Stimulated activated CD4-positive, alpha-beta T cell treated with anti-CD3 and anti-CD28 coated beads, Interleukin-1b, Interleukin-23, amount 100 ng/mL, for 24 hours (primary cell): ENCODE measurements at places on chromosomes 5 and 9.
A peak's percentile ranks its signal among the peaks of the same experiment; 100 is the strongest.

DNA sequence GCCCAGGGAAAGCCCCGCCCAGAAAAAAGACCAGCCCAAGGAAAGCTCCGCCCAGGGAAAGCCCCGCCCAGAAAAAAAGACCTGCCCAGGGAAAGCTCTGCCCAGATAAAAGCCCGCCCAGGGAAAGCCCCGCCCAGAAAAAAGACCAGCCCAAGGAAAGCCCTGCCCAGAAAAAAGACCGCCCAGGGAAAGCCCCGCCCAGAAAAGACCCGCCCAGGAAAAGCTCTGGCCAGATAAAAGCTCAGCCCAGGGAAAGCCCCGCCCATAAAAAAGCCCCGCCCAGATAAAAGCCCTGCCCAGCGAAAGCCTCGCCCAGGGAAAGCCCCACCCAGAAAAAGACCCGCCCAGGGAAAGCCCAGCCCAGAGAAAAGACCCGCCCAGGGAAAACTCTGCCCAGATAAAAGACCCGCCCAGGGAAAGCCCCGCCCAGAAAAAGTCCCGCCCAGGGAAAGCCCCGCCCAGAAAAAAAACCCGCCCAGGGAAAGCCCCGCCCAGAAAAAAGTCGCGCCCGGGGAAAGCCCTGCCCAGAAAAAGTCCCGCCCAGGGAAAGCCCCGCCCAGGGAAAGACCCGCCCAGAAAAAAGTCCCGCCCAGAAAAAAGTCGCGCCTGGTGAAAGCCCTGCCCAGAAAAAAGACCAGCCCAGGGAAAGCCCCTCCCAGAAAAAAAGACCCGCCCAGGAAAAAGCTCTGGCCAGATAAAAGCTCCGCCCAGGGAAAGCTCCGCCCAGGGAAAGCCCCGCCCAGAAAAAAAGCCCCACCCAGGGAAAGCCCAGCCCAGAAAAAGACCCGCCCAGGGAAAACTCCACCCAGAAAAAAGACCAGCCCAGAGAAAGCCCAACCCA is 11.9 kb downstream of the GRIN1 start:
- DNase-seq, result peak; percentile 48

DNA sequence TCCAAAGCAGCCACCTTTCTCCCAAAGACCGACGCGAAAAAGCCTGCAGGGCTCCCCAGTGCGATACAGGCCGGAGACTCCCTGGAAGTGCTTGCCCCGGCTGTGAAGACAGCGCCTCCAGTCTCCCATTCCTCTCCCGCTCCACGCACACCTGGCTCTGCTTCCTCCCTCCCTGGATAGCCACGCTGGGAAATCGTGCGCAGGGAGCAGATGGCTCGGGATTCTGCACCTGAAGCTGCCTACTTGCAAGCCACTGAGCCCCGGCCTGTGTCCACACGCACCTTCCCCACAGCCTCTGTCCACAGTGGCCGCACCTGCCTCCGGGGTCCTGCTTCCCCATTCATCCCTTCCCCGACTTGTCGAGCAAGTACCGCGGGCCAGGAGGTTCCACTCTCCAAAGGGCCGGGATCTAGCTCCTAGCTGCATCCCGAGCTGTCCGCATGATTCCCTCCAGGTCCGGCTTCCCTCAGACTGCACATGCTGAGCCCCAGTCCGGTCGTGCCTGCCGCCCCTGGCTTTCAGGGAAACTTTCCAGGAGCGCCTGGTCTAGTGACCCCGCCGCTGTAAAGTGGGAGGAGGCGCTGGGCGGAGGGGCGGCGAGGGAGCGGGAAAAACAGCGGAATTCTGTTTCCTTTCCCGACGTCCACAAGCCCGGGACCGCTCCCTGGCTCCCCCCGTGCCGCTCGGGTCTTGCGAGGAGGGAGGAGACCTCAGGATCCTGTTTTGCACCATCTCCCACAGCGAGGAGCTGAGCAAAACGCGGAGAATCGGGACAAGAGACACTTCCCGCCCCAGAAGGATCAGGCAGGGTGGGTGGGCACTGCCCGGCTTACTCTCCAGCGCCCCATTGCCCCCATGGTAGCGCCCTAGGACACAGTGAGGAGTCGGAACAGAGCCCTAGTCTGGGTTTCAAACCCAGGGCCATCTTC is 2.0 kb downstream of the SEMA6A start:
- no peak for DNase-seq

DNA sequence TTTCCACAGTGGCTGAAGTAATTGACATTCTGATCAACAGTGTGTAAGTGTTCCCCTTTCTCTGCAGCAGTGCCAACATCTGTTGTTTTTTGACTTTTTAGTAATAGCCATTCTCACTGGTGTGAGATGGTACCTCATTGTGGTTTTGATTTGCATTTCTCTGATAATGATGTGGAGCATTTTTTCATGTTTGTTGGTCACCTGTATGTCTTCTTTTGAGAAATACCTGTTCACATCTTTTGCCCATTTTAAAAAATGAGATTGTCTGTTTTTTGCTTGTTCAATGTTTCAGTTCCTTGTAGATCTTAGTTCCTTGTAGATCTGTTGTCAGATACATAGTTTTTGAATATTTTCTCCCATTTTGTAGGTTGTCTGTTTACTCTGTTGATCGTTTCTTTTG is 162.5 kb upstream of the PITX1 start:
- no peak for DNase-seq

GRCh38 chr5:68054638-68055037 is 160.9 kb upstream of the PIK3R1 start:
- no peak for DNase-seq

DNA sequence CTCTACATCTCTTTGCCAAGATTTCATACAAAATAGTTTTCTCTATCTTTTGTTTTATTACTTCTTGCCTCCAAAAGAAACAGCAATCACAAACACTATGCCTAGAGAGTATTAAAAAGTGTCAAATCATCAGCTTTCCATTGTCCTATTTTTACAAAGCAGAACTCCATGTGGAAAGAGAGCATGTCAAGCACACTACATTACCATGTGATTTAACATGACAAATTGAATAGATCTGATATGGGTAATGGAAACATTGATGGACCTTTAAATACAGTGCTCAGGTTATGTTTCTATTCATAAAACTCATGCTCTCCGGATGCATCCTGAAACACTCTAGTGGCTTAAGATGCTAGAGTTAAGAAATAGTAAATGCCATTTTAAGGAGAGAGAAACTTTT is 791.4 kb upstream of the CTNND2 start:
- no peak for DNase-seq

GRCh38 chr5:107821288-107821687 is 150.6 kb upstream of the EFNA5 start:
- DNase-seq, result no peak

DNA sequence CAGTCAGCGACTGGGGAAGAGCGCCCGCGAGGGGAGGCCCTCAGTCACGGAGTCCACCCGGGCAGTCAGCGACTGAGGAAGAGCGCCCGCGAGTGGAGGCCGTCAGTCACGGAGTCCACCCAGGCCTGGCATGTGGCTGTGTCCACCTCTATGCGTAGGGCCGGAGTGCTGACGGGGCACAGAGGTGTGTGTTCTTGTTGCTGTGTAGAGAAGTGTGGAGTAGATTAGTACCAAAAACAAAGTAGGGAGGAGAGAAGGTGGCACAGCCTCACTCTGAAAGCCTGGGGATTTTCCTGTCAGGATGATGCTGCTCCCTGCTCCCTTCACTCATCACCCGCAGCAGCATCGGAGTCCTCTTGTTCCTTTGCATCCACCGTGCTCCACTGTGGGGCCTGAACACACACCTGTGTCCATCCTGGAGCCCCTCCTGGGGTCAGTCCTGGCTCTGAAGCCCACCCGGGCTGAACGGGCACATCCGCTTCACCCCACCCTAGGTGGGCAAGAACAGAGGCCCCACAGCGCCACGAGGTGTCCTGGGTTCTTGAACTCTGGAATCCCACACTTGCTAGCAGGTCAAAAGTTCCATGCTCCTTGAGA is 37.9 kb downstream of the AHRR start:
- DNase-seq, result no peak

DNA sequence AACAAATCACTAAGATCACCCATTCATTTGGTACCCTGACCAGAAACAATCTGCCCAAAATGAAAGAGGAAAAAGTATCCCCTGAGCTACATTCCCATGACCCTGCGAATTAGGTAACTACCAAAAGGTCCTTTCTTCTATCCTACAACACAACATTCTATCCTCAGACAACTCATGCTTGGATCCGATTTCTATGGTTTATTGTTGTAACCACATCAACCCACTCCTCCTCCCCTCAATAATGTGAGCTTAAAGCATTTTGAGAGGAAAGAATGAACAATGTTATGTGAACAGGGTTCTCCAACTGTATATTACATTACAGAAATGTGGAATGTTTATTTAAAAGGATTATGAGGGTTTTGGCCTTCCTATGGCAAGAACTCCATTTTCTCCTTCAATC is 4.0 kb downstream of the SLC35D2 start:
- DNase-seq, result no peak

DNA sequence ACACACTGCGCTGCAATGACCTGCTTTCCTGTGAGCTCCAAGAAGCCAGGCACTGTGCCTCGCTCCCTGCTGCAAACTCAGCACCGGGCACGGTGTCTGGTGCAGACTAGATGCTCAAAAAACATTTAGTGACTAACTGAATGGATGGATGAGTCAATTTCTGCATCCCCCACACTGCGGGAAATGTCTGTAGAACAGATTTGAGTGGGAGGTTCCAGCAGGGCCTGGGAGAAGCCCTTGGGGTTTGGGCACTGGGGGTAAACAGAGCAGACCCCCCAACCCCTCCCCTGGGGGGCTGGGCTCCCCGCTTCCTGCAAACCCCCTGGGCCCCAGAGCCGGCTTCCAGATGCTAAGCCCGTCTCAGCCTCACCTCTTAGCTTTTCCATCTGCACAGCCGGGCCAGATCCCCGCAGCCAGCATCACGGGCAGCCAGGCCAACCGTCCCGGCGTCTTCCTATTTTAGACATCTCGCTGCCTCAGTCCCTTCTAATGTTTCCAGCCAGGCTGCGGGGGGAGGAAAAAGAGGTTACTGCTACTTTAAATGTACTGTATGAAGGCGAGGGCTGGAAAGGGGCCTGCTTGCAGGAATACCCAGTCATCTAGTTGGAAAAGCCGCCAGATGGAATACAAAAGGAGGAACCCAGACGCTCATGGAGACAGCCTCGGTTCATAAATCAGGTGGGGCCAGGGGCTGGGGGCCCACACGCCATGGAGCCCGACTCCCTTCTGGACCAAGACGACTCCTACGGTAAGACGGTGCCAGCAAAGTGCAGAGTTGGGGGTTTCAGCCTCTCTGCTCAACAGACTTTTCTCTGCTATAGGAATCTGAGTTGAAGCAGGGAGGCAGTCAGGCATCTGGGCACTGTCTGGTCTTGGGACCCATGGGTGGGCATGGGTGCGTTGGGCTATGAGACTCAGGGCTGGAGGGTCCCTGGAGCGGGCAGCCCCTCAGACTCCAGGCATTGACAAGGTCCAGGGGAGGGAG is 67.1 kb upstream of the GGTA1 start:
- no peak for DNase-seq

- no peak for DNase-seq
These were observed 83.0 kb downstream of the ZNF462 start for GRCh38 chr9:106945727-106946660.

DNA sequence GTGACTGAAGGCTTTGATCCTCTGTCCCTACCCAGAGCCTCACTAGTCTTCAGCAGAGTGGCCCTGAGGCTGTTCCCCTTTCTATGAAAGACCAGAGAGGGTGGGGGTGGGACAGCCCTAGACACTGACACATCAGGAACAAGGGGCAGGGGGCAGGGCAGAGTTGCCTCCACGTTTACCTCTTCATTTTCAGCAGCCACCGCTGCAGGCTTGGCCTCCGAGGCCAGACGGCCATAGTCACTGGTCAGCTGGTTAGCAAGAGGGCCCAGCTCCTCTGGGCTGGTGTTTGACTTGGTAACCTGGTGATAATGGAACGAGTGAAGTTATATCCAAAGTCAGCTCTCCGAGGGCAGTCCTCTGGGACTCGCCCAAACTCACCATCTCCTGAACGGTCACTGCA is 15.6 kb upstream of the TPM2 start:
- no peak for DNase-seq

DNA sequence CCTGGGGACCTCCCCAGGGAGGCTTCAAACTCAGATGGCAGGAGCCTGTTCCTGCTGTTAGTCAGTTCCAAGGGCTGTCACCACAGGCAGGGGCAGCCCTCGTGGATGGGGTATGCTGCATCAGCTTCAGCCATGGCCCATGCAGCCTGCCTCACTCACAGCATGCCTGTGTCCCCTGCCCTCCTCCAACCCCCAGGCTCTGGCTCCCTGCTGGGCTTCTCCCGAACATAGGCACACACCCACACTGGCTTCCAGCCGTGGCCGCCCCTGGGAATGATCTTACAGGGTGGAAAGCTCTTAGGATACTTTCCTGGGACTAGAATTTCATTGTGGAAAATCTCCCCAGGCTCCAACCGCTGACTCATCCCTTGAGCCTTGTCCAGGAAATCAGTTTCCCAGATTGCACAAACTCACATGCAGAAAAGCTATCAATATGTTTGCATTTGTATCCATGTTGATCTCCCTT is 163.8 kb downstream of the SEC61B start:
- no peak for DNase-seq
